ENCODE measurements at places on chromosomes 2 and 18. TPM values are rescaled to one million over a fixed set of nuclear protein-coding genes. Genes with fewer than 3 reads are reported as not detected.

Gene SH3RF3
- total RNA-seq, result 4.6 TPM

Gene TOGARAM2
- 4.3 TPM for total RNA-seq

Gene CCDC85A
- total RNA-seq, result not detected

Gene PLB1
- total RNA-seq, result 0.58 TPM

Gene AKAIN1
- not detected for total RNA-seq

Gene GULP1
- 0.47 TPM for total RNA-seq

Gene APCDD1
- 0.32 TPM for total RNA-seq

Gene OST4
- total RNA-seq, result 258 TPM

Gene RTKN
- total RNA-seq, result 0.95 TPM

Gene UGT1A10
- not detected for total RNA-seq

Gene CMPK2
- total RNA-seq, result 8.1 TPM

Gene CAVIN2
- 0.32 TPM for total RNA-seq

Gene RAB27B
- total RNA-seq, result 3.0 TPM

Gene FZD7
- total RNA-seq, result 0.82 TPM

Gene ELOA2
- not detected for total RNA-seq

Gene SPR
- 0.35 TPM for total RNA-seq

Gene MC2R
- not detected for total RNA-seq

Gene WDR75
- 61.7 TPM for total RNA-seq

Gene KLHL41
- total RNA-seq, result 0.23 TPM

Gene RNF152
- 0.51 TPM for total RNA-seq

Gene DSG2
- 0.43 TPM for total RNA-seq

Gene ESPNL
- total RNA-seq, result not detected

Gene MYO5B
- total RNA-seq, result not detected

Gene EVA1A
- not detected for total RNA-seq

Gene PKDCC
- 1.0 TPM for total RNA-seq

Gene IL36A
- total RNA-seq, result not detected

Gene SLC23A3
- total RNA-seq, result 5.4 TPM

Gene FOXI3
- total RNA-seq, result not detected

Gene CKAP2L
- 0.22 TPM for total RNA-seq

Gene ACADL
- total RNA-seq, result not detected

Gene PSME4
- 87.4 TPM for total RNA-seq

Gene CFAP210
- not detected for total RNA-seq

Gene FAM124B
- total RNA-seq, result 0.20 TPM

Gene CDKL4
- not detected for total RNA-seq

Gene PLEK
- 28.4 TPM for total RNA-seq

Gene CAPN14
- 0.76 TPM for total RNA-seq

Gene HOXD4
- total RNA-seq, result not detected

Gene RAMP1
- total RNA-seq, result 0.85 TPM

Gene GYPC
- total RNA-seq, result 109 TPM

Gene LYPD6B
- total RNA-seq, result not detected

Gene HDAC4
- 44.8 TPM for total RNA-seq

Gene PSMG2
- total RNA-seq, result 50.3 TPM

All from T-cell (primary cell).